Stomach (tissue), 19 donors: ENCODE measurements at places on chromosomes 7 and 10. TPM values are rescaled to one million over a fixed set of nuclear protein-coding genes. Genes with fewer than 3 reads are reported as not detected.

- DNase-seq, result no peak
Measured at GRCh38 chr10:14742382-14742781, 32.3 kb downstream of the FAM107B start.

PTPRZ1 gene
- 25.1 TPM for total RNA-seq

IL2RA gene
- total RNA-seq, result 2.3 TPM

- no peak for DNase-seq
Measured at GRCh38 chr7:140896996-140897395, 27.7 kb downstream of the BRAF start.

DNA sequence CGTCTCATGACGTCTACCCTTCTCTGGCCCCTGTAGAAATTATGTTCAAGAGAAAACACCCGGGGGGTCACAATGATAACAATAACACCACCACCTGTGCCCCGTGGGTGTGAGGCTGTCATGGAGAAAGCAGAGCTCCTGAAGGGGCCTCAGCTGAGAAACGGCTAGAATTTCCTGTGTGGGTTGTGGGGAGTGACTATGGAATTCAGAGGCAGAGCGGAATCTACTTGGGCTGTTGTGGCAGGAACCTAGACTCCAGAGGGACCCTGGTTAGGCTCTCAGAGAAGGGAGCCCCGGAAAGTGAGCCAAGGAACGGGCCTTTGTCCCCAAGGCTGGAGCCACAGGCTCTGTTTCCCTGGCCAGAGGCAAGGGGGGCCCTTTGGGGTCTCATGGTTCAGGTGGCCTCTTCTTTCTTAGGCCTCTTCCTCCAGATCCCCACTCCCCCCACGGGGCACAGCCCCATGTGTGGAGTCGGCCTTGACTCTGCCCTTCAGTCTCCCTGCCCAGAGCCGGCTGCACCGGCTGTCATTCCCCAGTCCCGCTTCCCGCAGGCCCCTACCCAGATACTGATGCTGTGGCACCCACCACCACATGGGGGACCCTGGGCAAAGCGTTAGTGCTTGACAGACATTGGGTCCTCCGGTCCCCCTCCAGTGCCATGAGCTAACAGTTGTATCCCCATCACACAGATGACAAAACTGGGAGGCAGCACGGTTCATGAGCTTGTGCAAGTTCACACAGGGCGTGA lies 6.5 kb upstream of the GIMAP8 start:
- no peak for DNase-seq

GRCh38 chr10:84267503-84268126 lies 22.8 kb downstream of the RGR start:
- peak; percentile 48 for DNase-seq

GRCh38 chr7:116165717-116166116 lies 44.6 kb upstream of the TES start:
- DNase-seq, result no peak

CCDC172 gene
- total RNA-seq, result not detected

PYROXD2 gene
- 33.5 TPM for total RNA-seq

GRCh38 chr7:82263920-82264782 lies 179.4 kb downstream of the CACNA2D1 start:
- no peak for DNase-seq

DNA sequence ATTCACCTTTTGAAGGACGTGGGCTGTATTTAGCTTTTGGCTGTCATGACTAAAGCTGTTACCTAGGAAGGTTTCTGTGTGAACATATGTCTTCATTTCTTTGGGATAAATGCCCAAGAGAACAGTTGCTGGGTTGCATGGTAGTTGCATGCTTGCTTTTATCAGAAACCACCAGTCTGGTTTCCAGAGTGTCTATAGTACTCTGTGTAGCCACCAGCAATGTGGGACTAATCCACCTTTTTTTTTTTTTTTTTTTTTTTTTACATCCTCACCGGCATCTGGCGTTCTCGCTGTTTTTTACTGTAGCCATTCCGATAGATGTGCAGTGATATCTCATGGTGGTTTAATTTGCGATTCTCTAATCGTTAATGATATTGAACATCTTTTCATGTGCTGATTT lies 297.8 kb downstream of the SDK1 start:
- no peak for DNase-seq

- no peak for DNase-seq
Measured at GRCh38 chr10:43254881-43255633, 11.8 kb downstream of the RASGEF1A start.

DNA sequence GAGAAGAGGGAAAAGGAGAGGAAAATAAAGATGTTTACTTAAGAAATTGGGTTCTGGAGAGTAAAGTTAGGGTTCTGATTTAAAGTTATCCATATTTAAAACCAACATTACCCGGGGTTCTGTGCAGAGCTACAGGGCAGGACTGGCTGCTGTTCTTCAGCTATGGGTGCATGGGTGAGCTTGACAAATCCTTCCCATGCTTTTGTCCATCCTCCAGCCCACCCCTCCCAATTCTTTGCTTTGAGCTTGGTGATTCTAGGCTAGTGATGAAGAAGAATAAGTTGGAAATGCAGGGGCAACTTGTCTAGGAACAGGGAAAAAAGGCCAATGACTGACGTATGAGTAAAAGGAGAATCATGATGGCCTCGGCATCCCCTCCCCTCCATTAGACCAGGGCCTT lies 636.0 kb downstream of the LRMDA start:
- DNase-seq, result no peak

TMEM178B gene
- under 0.01 TPM for total RNA-seq

DNA sequence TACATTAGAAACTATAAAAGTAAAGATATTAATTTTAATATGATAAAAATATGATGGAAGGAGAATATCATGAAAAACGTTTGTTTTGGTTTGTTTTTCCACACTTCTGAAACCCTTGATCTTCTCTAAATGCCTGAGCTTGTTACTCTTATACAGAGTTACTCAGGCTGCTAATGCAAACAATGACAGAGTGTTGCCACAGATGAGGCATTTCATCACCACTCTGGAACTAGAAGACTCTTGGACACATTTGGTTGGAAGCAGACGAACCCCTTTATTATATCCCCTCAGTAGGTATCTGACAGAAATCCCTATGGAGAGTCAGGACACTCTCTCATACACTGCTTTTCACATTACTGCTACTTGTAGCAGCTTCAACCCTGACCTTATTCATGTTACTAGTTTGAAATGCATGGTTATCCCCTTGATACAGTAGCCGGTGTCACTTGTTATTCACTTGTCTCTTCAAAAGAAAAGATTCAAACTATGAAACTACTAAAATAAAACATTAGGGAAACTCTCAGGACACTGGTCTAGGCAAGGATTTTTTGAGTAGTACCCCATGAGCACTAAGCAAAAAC lies 66.9 kb downstream of the SEMA3C start:
- DNase-seq, result no peak

GRCh38 chr10:16952610-16953009 lies 135.4 kb upstream of the RSU1 start:
- DNase-seq, result no peak

DNA sequence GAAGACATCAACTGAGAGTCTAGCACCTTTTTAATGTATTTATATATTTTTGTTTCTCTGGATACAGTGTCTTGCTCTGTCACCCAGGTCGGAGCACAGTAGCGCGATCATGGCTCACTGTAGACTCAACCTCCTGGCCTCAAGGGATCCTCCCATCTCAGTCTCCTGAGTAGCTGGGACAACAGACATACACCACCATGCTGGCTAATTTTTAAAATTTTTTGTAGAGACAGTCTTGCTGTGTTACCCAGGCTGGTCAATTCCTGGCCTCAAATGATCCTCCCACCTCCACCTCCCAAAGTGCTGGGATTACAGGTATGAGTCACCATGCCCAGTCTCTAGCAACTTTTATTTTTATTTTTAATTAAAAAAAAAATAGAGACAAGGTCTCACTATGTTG lies 51.4 kb upstream of the ANLN start:
- DNase-seq, result no peak

DNA sequence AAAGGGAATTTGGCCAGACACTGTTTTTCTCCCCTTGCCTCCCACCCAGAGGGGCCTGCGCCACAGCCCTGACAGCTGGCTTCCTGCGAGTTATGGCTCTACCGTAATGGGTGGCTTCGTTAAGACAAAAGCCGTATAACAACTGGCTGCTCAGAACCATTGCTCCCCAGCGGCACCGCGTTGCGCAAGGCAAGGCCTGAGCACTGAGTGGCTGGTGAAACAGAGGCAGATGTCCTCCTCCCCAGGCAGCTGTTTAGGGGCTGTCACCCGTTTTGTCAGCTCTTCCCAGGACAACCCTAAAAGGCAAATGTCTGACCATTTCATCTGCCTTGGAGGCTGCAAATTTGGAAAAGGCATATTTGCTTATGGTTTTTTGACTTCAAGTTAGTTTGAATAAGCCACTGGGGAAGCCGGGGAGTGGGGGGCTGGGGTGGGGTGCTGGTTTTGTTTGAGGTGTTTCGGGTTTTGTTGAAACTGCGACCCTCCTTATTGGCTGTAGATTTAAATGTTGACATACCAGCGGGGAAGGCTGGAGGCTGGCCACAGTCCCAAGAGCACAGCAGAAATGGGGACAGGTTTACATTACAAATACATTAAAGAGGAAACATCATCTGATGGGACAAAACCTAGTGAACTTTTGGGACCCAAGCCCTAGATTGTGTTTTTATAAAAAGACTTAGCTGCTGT lies 681 bp upstream of the SPOCK2 start:
- peak; percentile 69 for DNase-seq

TAS2R40 gene
- total RNA-seq, result not detected

DNA sequence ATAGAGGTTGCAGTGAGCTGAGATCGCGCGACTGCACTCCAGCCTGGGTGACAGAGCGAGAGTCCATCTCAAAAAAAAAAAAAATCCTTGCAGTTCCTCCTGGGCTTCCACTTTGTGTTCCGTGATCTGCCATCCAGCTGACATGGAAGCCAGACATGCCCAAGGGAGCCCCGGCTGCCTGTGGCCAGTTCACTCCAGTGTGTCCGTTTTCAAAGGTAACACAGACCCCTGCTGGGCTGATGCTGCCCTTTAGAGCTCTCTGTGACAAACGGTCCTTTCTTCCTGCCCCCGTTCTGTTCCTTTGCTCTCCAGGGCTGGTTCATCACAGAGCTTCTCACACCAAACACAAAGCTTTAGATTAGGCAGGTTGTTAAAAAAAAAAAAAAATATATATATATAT lies 130.8 kb downstream of the CUL2 start:
- no peak for DNase-seq

DNA sequence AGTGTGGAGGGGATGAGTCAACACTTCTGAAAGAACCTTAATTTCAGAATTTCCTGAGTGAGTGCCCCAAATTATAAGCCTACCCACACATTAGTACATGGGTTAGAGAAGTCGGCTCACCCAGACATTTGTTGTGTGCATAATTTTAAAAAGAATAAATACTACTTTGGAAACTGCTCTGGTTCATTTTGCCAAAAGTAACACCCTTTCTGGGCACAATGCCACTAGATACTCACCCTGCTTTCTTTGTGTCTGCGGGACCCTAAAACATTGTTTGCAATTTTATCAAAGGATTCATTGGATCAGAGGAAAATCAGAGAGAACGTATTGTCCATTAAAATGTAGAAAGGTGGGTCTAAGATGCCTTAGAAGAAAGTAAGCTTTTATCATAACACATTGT lies 245.5 kb upstream of the NRP1 start:
- no peak for DNase-seq

DNA sequence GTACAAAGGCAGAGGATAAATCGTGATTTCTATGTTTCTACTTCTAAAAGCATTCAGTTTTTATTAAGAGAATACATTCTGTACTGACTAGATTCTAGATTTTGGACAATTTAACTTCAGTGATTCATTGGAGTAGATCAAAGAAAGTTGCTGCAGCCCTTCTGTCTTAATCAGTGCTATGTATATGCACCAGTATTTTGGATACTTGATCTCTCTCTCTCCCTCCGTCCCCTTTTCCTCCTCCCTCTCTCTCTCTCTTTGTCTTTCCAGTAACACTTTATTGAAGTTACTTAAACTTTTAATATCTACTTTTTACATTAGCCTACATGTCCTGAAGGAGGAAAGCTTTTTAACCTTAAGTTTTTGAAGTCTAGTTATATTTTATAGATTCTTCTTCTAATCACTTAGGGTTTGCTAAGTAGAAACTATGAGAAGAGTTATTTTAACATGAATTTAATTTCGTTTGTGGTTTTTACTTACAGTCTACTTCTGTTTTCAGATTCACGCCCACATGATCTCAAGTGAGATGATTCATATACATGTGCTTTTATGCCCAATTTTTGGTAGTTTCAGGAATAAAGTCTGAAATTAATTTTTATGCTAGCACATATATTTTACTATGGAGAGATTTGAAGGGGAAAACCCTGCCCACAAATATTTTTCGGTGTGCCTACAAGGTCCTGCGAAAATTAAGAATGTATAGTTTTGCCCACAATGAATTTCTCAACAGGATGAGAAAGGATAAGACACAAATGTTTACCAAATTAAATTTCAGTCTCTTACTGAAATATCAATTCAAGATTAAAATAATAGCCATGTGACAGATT lies 9.1 kb downstream of the MDFIC start:
- DNase-seq, result no peak

- peak; percentile 88 for DNase-seq
Measured at GRCh38 chr10:3043512-3044368, 23.6 kb upstream of the PFKP start.

DNA sequence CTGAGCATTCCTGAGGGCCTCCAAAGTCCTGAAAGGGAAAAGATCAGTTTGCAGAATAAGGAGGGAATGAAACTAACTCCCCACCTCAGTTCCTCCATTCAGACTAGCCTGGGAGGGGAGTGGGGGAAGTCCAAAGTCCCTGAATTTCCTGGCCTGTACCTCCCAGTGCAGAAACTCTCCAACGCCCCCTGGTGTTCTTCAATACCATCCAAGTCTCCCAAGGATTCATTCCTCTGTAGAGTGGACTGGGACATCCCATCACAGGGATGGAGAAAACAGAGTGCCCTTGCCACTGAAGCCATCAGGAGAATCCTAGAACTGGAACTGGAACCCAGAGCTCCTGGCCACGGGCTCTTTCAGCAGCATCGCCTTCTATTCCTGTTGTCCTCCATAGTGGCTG lies 1.6 kb upstream of the COL13A1 start:
- DNase-seq, result peak; percentile 84

HABP2 gene
- total RNA-seq, result not detected

GRCh38 chr7:30032310-30033125 lies 4.3 kb downstream of the PLEKHA8 start:
- no peak for DNase-seq

LRGUK gene
- total RNA-seq, result 0.89 TPM

ZNF282 gene
- 18.9 TPM for total RNA-seq

- no peak for DNase-seq
Measured at GRCh38 chr10:72323108-72323749, 31.5 kb downstream of the DNAJB12 start.

DNA sequence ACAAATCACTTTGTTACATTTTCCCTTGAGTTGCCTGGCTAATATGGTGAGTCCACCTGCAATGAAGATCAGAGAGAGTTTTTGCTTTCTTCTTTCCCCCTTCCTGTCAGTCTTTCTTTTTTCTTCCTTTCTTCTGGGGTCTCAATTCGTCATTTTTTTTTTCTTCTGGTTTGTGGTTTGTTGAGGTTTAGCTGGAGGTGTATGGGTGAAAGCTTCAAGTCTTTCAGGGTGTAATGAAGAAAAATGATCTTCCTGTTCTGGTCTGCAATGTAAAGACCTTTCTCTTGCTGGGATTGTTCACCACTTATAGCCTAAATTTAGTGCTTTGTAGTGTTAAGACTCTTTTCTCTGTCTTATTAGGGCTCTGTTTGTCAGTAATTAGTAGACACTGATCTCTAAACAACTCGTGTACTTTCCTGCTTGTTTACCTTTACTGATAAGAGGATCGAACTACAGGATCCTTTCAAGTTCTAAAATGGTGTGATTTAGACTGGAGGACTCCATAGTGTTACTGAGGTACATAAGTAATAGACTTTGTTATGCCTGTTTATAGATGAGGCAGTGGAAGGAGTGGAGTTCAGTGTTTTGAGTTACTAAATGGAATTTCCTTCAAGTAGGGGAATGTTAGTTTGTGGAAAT lies 129.1 kb downstream of the SUGCT start:
- DNase-seq, result no peak

- no peak for DNase-seq
Measured at GRCh38 chr10:123513870-123514269, 152.3 kb upstream of the GPR26 start.
